Brain (organoid and tissue), 16 donors: ENCODE measurements at places on chromosomes 4 and X.

GRCh38 chr4:158771776-158772175, 3.0 kb downstream of the FNIP2 start:
- no peak for DNase-seq

GRCh38 chrX:69506617-69507499, 2.7 kb downstream of the NALF2 start:
- DNase-seq = no peak

GRCh38 chr4:105555409-105555808, 3.0 kb downstream of the ARHGEF38 start:
- no peak for DNase-seq

GRCh38 chr4:85774489-85774888, 299.5 kb downstream of the ARHGAP24 start:
- no peak for DNase-seq

GRCh38 chrX:132518401-132518800, 29.6 kb upstream of the MBNL3 start:
- no peak for DNase-seq

DNA sequence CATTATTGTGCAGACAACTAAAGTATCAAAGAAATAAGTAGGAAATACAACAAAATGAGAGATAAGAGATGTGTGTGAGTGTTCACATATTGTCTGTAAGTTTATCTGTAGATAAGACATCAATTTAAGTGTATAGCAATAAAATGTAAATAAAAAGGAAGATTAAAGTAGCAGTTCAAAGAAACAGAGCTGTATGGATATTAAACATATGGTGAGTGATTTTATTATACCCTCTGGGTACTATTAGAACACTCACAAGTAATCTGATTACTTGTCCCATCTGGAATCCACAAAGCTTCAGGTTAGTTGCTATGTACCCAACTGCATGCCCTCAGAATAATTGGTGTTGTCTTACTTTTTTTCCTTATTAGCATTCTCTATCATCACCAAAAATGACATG, 747.9 kb upstream of the ADGRL3 start:
- no peak for DNase-seq

- DNase-seq = no peak
Observed at GRCh38 chr4:88159229-88159725, 838 bp upstream of the ABCG2 start.

DNA sequence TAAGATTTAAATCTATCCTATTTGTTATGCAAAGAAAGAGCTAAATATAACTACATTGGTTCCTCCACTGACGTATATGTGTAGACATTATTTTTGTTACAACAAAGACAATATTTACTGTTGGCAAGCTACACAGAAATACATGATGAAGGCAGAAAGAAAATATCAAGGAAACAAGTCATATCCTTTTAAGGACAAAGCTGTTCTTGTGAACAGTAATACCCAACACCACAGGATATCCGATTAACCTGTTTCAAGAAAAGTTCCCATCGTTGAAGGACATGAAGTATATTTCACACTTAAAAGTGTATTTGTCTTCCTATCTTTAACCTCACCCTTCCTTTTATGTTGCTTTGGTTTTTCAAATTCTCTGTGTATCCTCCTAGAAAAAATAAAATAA, 235.8 kb upstream of the AADAT start:
- no peak for DNase-seq

GRCh38 chr4:101103381-101104142, 243.8 kb downstream of the PPP3CA start:
- DNase-seq = peak; percentile 22

DNA sequence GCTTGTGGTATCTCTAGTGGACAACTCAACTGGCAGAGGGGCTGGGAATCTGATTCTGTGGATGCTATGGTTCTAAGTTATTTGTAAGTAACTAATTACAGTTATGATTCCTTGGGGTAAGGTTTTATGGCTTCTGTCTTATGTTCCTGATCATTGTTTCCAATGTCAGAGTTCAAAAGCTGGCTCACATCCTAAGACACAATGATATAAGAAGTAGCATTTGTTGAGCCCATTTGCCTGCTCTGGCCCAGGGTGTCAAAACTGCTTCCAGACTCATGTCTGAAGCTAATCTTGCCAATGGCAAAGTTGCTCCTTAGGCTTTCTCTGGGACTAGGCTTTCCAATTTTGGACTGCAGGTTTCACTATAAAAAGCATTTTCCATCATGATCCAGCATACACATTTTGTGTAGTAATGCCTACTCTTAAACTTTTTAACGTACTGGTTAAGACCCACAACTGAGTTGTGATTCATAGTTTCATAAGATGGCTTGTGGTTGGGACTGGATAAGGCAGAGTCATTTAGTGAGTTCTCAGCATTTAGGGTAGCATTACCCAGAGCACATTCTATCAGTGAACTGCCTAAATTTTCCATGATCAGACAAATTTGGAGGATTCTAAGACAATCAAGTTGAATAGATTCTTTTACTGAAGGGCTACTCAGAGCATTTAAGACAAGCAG, 50.0 kb downstream of the CCNI start:
- DNase-seq = no peak

GRCh38 chrX:15384304-15384703, at the start of gene VEGFD:
TSS of gene VEGFD (minus strand) at chrX:15384413. CDS start at chrX:15383946, 467 bp downstream.
- no peak for DNase-seq

GRCh38 chr4:83917572-83917971, 381.7 kb downstream of the GPAT3 start:
- no peak for DNase-seq

- no peak for DNase-seq
Observed at GRCh38 chr4:91092398-91092980, 965.3 kb downstream of the CCSER1 start.

DNA sequence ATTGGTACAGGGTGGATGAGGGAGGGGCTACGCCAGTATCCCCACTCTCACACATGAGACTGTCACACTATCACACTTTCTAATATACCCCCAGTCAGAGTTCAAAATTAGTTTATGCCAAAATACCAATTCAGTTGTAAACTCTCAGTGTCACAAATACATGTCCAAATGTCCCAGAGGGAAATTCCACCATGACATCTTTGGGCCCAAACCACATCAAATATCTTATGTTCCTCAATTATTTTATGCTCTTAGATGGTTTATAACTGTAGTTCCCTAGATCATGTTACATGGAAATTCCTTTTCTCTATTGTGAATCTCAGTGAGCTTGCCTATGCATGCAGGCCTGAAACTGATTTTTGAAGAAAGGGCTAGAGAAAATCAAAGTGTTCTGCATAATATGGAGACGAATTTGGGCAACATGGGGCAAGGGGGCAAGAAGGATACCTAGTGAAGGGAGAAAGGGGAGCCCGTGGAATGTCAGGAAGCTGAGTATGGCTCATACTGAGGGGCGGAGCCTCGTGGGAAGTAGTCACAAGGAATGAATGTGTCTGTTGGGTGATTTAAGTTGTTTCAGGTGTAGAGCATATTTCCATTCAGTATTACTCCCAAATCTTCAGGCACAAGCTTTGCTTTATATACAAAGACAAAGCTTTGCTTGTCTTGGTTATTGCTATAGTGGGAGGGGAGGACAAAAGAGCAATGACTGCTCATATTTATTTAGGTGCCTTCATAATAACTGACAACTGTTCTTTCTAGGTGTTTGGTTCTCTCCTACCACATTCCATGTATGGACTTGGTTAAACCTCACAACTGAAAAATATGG, 40.8 kb downstream of the CLNK start:
- no peak for DNase-seq

DNA sequence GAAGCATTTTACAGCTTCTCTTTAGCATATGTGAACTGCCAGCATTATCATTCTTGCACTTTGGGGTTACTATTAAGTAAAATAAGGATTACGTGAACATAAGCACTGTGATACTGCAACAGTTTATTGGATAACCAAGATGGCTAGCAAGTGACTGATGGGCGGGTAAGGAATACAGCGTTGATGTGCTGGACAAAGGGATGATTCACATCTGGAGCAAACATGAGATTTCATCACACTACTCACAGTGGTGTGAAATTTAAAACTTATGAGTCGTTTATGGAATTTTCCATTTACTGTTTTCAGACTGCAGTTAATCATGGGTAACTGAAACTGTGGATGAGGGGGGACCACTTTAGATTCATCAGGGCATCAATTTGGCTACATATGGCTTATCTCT, 16.0 kb downstream of the NBDY start:
- DNase-seq = no peak

- no peak for DNase-seq
Observed at GRCh38 chr4:26076896-26077295, 162.9 kb downstream of the SMIM20 start.

- DNase-seq = no peak
Observed at GRCh38 chrX:129593137-129593536, 53.1 kb downstream of the OCRL start.

DNA sequence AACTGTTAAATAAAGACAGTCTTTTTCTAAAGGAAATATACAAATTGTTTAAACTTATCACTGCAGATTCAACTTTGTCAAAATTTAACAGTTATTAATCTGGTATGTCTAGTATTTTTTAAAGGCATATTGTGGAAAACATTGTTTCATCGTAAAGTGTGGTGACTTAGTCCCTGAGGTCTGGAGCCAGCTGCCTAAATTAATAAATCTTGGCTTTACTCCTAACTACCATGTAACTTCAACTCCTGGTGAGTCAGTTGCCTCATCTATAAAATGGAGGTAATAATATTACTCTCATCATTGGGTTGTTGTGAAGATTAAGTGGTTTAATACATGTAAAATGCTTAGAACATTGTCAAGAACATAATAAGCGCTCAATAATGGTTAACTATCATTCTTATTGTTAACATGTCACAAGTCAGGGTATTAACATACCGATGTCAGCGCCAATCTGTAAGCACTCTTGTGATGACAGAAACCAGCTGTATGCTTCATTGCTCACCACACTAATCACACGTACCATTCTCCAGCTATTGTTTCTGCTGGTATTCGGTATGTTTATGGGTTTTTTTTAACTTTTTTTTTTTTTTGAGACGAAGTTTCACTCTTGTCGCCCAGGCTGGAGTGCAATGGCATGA, 14.1 kb upstream of the SMIM43 start:
- DNase-seq = no peak

DNA sequence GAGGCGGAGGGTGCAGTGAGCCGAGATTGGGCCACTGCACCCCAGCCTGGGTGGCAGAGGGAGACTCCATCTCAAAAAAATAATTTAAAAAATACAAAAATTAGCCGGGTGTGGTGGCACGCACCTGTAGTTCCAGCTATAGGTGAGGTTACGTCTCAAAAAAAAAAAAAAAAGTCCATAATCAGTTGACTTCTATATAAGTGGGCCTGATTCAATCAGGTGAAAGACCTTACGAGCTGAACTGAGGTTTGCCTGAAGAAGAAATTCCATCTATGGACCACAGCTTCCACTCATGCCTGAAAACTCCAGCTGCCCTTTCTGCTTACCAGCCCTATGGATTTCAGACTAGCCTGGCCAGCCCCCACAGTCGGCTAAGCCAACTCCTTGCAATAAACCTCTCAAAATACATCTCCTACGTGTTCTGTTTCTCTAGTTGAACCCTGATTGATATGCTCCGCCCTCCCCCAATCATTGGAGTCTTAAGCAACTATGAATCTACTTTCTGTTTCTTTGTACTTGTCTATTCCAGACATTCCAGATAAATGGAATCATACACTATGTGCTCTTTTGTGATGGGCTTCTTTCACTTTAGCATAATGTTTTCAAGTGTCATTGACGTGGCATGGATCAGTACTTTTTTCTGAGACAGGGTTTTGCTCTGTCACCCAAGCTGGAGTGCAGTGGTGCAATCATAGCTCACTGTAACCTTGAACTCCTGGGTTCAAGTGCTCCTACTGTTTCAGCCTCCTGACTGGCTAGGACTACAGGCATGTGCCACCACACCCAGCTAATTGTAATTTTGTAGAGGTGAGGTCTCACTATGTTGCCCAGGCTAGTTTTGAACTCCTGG, 36.6 kb downstream of the SAT1 start:
- DNase-seq = no peak
